A172 (cell line): ENCODE measurements at places on chromosomes 12 and 14. TPM values are rescaled to one million over a fixed set of nuclear protein-coding genes. Genes with fewer than 3 reads are reported as not detected.

DNA sequence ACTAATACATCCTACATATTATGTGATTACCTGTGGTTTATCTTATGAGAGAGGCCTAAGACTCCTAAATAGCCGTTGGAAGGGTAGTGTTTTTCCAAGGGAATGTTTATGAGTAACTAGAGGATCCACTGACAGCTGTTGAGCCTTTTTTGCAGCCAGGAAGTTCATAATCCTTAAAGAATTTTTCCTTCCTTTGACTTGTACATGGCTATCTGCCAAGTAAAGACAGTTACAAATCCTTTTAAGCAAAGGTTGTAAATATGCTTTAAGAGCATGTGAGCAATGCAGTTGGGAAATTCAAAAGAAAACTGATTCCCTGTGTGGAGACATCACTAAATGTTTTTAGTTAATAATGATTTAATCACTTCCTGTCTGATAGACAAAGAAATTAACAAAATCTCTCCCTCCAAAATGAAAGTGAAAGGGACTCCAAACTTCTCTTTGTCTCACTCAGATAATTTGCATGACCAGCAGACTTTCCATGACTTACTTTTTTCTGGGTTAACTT lies 333.8 kb downstream of the PDZRN4 start:
- DNase-seq: peak; percentile 83

GRCh38 chr14:76880449-76880848 lies 54.2 kb downstream of the LRRC74A start:
- no peak for DNase-seq

Gene SENP1
- 27.3 and 32.7 TPM in 2 replicates for total RNA-seq

- no peak for DNase-seq
Observed at GRCh38 chr14:56216626-56217379, 98.6 kb downstream of the PELI2 start.

DNA sequence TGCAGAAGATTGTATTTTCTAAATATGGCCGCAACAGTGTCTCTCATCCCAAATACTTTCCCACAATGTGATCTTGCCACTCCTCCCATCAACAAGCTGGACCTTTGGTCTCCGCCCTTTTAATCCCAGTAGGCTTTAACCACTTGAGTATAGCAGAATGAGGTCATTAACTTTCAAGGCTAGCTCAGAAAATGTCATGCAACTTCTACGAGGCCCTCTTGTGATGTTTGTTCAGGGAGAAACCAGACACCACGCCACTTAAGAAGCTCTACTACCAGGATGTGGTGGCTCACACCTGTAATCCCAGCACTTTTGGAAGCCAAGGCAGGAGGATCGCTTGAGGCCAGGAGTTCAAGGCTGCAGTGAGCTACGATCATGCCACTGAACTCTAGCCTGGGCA lies 20.1 kb upstream of the OR6J1 start:
- DNase-seq: no peak

DNA sequence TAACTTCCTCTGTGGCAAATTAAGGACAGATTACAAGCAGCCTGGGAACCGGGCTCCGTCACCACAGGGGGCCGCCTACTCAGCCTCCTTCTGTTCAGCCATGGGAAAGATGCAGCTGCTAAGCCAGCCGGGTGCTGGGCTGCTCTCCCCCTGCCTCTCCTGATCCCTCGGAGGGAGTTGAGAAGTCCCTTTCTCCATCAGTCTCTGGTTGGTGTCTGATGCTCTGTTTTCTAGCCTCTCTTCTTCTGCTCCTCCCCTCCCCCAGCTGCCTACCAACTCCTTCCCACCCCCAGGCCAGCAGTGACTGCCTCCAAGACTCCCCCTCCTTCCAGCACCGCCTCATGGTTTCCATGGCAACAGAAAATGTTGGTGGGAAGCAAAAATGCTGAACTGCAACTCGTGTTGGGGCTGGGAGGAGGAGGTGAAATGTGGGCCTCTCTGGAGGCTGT lies 486.7 kb downstream of the APAF1 start:
- peak; percentile 64 for DNase-seq

Gene TPI1
- 675 and 790 TPM in 2 replicates for total RNA-seq

DNA sequence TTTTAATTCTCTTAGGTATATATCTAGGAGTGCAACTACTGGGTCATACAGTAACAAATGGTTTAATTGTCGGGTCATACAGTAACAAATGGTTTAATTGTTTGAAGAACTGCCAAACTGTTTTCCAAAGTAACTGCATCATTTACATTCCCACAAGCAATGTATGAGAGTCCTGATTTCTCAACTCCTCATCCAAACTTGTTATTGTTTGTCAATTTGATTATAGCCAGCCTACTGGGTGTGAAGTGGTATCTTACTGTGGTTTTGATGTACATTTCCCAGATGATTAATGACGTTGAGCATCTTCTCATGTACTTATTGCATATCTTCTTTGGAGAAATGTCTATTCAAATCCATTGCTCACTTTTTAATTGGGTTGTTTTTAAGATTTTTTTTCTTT lies 67.6 kb upstream of the CFL2 start:
- no peak for DNase-seq

DNA sequence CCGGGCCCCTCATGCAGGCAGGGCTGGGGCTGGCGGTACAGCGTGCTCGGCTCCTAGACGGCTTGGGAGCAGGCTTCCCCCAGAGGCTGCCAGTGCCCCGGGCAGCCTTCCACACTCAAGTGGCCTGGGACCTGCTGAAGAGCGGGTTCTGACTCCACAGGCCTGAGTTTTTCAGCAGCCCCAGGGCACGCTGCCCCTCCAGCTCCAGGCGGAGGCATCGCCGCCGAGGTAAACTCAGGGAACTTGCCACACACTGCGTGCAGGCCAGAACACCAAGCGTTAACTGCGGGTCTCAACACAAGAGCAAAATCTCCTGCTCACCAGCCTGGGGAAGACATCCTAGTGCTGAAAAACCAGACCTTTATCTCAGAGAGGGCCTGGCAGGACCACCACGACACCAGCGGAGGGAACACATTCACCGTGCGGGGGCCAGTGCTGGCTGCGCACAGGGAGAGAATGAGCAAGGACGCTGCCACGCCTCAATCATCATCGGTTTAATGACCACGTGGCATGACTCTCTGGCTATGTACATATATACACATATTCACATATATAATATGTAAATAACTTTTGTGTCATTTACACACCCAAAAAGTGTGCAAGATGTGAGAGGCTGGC lies 21.3 kb downstream of the PSMC1 start:
- DNase-seq: no peak

- DNase-seq: no peak
Observed at GRCh38 chr12:26467351-26467750, 272.0 kb downstream of the SSPN start.

Gene SIX6
- not detected in 2 replicates for total RNA-seq

Gene KRT85
- total RNA-seq: 0.05 TPM in 1 of 2 replicates, not detected in the other

DNA sequence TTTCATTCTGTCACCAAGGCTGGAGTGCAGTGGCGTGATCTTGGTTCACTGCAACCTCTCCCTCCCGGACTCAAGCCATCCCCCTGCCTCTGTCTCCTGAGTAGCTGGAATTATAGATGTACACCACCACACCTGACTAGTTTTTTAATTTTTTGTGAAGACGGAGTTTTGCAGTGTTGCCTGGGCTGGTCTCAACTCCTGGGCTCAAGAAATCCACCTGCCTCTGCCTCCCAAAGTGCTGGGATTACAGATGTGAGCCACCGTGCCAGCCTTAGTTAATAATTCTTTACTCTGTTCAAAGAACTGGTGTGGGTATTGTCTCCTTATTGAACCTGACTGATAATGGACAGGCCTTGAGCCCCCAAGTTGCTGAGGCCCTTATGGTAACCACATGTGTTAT lies 10.4 kb upstream of the KRT7 start:
- no peak for DNase-seq

Gene BLOC1S1
- 96.1 and 135 TPM in 2 replicates for total RNA-seq

GRCh38 chr14:88844980-88845491 lies 20.6 kb downstream of the TTC8 start:
- no peak for DNase-seq

GRCh38 chr12:108784270-108784669 lies 53.0 kb upstream of the CORO1C start:
- no peak for DNase-seq

Gene SERPINA10
- total RNA-seq: not detected in 2 replicates

Gene HAL
- total RNA-seq: not detected in 2 replicates

DNA sequence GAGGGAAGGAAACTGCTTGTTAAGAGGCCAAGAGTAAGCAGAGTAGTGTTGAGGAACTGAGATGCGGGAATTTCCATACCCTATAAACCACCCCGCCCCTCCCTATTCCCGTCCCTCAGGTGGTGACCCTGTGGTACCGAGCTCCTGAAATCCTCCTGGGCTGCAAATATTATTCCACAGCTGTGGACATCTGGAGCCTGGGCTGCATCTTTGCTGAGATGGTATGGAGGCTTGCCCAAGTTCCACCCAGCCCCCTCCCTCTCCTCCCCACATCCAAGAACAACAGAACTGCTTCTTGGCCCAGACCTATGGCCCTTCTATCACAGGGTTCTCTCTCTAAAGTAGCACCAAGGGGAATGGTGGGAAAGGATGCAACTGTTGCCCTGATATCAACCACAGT lies 2.7 kb downstream of the CDK2 start:
- no peak for DNase-seq

DNA sequence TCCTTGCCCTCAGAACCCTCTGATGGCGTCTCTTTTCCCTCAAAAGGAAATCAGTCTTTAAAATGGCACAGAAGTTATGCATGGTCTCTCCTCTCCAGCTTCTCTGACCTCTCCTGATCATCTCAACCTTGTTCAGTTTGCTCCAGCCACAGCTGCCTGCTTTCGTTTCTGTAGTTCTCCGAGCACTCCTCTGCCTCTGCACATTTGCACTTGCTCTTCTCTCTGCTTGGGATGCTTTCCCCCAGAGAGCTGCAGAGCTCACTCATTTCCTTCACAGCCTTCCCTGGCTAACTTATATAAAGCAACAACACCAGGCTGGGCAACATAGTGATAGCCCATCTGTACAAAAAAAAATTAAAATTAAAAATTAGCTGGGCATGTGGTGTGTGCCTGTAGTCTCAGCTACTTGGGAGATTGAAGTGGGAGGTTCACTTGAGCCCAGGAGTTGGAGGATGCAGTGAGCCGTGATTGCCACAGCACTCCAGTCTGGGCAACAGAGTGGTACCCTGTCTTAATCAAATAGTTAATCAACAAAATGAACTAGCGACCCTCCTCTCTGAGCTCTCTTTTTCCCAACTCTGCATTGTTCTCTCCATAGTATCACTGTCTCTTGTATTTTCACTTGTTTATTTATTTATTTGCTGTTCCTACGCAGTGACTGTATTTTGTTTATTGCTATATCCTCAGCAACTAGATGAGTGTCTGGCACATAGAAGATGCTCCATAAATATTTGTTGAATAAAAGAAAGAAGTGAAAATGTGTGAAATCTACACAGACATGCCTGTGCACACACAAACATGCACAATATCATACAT lies 37.7 kb downstream of the PPFIBP1 start:
- no peak for DNase-seq

DNA sequence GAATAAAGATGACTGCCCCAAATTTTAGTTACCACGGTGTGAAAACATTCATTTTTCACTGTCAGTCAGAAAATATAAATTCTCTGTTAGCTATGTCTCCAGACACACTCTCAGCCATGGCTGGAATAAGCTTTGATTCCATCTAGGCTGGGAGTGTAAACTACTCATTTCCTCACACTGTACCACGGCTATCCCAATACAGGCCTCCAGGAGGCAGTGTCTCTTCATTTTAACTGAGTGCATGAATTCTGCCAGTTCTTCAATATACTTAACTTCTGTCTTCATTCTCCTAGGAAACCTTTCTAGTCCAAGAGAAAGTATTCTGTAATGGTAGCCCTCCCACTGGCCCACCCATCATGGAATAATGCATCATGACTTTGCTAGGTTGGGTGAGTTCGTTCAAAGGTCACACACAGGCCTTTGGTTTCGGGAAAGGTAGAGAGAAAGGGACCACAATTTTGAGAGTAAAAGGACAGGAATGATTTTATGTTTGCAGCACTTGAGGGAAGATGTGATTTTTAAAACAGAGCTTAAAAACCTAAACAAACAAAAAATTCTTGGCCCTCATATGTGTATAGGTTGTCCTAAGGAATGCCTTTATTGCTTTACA lies 381.1 kb downstream of the SEC23A start:
- peak; percentile 37 for DNase-seq

DNA sequence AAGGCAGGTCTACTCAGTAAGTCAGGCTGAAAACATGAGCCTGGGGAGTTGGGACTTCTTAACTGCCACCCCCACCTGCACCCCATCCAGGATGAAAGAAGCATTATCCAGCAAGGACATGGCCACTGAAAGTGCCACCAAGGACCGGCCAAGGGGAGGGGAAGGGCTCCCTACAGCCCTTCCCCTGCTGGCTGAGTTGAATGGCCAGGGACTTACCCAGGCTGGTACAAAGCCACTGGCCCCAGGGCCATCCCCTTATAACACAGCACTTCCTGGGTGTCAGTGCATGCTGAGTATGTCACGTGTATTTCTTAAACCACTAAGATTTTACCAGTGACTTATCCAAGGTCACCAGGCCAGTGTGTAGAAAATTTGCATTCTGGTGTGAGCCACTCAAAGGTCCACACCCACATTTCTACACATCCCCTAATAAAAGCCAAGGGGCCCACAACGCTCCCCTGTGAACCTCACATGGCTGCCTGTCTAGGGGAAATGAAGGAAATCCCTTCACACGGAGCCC lies 29.3 kb upstream of the ZFP36L1 start:
- DNase-seq: no peak

DNA sequence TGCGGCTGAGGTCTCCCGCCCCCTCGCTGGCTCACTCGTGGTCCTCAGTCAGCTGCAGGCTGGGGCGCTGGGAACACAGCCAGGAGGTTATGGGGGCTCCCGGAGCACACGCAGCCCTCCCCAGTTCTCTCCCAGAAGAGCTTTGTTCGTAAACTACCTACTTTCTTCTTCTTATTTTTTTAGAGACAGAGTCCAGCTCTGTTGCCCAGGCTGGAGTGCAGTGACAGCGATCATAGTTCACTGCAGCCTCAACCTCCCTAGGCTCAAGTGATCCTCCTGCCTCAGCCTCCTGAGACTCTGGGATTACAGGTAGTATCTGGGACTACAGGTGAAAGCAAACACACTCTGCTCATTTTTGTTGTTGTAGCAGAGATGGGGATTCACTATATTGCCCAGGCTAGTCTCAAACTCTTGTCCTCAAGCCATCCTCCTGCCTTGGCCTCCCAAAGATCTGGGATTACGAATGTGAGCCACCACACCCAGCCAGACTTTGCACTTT lies 15.5 kb upstream of the PLA2G1B start:
- no peak for DNase-seq

GRCh38 chr14:70784886-70785285 lies 24.4 kb downstream of the MAP3K9 start:
- no peak for DNase-seq

GRCh38 chr12:96295532-96296160 lies 101.5 kb downstream of the ELK3 start:
- DNase-seq: no peak

- no peak for DNase-seq
Observed at GRCh38 chr14:65351493-65352194, 60.9 kb upstream of the FUT8 start.

Gene DENND5B
- 19.8 and 22.7 TPM in 2 replicates for total RNA-seq
